Sigmoid colon (tissue), 7 donors: ENCODE measurements at places on chromosomes 7 and 10. TPM values are rescaled to one million over a fixed set of nuclear protein-coding genes. Genes with fewer than 3 reads are reported as not detected.

GRCh38 chr7:46386428-46387399, 465.6 kb upstream of the IGFBP3 start:
- H3K27me3 ChIP-seq = no peaks in the 10 kb centered on the region
- H3K27ac ChIP-seq = no peak overlapping the region
- DNase-seq = no peak
- H3K4me1 ChIP-seq = no peaks in the 10 kb centered on the region

EPHA1 gene
- 0.92 TPM for polyA plus RNA-seq

MBL2 gene
- polyA plus RNA-seq = not detected

- no peaks in the 10 kb centered on the region for H3K36me3 ChIP-seq
- H3K27me3 ChIP-seq = no peaks in the 10 kb centered on the region
- peak; percentile 50 for DNase-seq
- no peak overlapping the region for H3K27ac ChIP-seq
These were observed 106.2 kb upstream of the RET start for GRCh38 chr10:42970451-42971250.

- H3K27ac ChIP-seq = no peak overlapping the region
- H3K36me3 ChIP-seq = no peaks in the 10 kb centered on the region
- H3K4me1 ChIP-seq = no peaks in the 10 kb centered on the region
- no peak for DNase-seq
- no peaks in the 10 kb centered on the region for H3K27me3 ChIP-seq
These were observed 18.2 kb downstream of the SFTPD start for GRCh38 chr10:79930751-79931150.

DNA sequence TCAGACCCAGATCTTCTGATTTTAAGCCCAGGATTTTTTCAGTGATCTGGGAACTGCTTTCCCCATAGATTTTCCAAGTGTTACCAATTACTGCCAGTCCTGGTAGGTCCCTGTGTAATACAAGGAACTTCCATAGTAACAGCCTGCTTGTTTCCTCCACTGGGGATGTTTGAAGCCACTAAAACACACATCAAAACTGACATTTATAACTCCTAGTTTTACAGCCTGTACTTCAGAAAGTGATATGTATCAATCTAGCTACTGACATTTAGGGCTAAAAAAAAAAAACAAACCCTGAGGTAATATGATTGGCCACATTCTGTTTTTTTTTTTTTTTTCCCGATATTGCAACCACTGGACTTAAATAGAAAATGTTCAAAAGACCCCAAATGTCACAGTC, 166.9 kb upstream of the SP4 start:
- peaks cover 8% of the 10 kb centered on the region for H3K27me3 ChIP-seq
- H3K36me3 ChIP-seq = no peaks in the 10 kb centered on the region
- no peak overlapping the region for H3K4me3 ChIP-seq

DNA sequence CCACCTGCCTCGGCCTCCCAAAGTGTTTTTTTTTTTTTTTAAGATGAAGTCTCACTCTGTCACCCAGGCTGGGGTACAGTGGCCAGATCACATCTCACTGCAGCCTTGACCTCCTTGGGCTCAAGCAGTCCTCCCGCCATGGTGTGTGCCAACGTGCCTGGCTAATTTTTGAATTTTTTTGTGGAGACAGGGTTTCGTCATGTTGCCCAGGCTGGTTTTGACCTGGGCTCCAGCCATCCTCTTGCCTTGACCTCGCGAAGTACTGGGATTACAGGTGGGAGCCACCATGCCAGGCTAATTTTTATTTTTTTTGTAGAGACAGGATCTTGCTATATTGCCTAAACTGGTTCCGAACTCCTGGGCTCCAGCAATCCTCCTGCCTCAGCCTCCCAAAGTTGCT, 9.0 kb upstream of the MLXIPL start:
- no peaks in the 10 kb centered on the region for H3K4me1 ChIP-seq
- no peak overlapping the region for H3K4me3 ChIP-seq
- no peak overlapping the region for H3K27ac ChIP-seq
- H3K36me3 ChIP-seq = no peaks in the 10 kb centered on the region
- H3K27me3 ChIP-seq = peaks cover 3% of the 10 kb centered on the region

SLC26A4 gene
- polyA plus RNA-seq = not detected

DNA sequence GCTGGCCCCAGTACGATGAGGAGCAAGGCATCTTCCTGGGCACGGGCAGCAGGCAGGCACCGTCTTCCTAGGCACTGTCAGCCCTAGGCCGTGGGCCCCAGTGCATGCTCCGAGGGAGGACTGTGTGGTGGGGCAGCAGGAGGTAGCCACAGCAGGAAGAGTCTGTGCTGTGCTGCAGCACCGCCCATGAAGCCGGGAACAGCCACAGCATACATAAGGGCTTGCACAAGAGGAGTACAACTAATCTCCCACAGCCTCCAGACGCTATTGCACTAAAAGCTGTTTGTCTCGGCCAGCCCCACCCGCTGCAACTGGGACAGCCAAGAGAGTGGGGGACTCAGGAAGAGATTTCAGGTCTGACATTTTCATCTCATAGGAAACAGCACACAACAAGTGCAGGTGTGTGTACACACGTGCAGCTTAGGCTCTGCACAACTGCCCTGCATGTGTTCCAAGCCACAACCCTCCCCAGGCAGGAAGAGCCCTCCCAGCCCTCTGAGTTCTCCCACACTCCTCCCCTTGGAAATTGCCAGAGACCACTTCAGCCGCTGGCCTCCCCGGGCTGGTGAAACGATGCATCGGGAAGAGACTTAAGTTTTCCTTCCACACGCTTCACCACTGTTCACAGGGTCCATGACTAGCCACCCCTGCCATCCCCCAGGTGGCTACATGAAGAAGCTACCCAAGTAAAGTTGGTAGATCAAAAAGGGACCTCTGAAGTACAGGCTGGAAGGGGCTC, 88.1 kb upstream of the DDC start:
- peak overlapping the region; percentile 72 for H3K27ac ChIP-seq
- H3K4me3 ChIP-seq = no peak overlapping the region
- no peaks in the 10 kb centered on the region for H3K4me1 ChIP-seq
- H3K36me3 ChIP-seq = no peaks in the 10 kb centered on the region

- DNase-seq = no peak
- no peaks in the 10 kb centered on the region for H3K36me3 ChIP-seq
- H3K4me3 ChIP-seq = no peak overlapping the region
- no peaks in the 10 kb centered on the region for H3K4me1 ChIP-seq
- H3K27ac ChIP-seq = peak overlapping the region; percentile 56
- H3K27me3 ChIP-seq = no peaks in the 10 kb centered on the region
These were observed 162.3 kb downstream of the SKIDA1 start for GRCh38 chr10:21363092-21363730.
